ENCODE measurements at places on chromosomes 7 and 10. TPM values are rescaled to one million over a fixed set of nuclear protein-coding genes. Genes with fewer than 3 reads are reported as not detected.

Gene TAS2R40
- not detected for total RNA-seq

Gene ASB4
- 2.9 TPM for total RNA-seq

Gene MACC1
- total RNA-seq, result 7.1 TPM

Gene CYP17A1
- total RNA-seq, result not detected

Gene RPEL1
- not detected for total RNA-seq

DNA sequence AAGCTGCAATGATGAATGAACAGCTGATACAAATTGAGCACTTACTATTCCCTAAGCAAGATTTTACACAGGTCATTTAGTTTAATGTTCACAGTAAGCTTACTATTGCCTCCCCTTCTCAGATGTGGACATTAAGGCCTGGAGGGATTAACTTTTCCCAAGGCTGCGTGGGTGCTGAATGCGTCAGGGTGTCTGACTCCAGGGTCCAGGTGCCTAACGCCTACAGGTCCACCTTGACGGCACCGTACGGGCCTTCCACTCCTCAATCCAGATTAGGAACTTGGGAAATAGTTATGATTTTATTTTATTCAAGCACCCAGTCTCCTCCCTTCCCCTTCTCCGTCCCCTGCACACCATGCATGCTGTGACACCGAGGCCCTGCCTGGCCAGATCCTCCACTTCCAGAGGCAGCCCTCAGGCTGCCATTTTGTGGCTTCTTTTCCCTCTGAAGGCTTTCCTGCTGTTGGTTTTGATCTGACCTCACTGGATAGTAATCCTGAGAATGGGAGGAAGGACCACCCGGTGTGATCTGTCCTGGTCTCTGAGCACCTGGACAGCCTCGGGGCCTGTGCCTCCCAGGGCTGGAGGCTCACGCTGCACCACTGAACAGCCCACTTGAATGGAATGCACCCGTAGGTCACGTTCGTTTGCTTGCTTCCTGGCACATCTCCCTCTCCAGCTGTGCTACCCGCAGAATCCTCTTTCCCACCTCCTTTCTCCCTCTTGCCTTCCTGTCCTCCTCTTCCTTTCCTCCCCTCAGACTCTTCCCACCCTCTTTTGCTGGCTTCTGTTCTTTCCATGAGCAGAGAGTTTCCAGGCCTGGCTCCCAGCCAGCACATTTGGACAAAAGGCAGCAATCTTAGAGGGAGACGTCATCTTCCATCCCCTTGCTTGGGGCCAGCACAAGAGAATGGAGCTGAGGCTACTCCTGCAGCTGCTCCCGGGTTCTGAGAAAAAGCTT is 14.4 kb downstream of the DENND2A start:
- peak; percentile 98 for DNase-seq

- DNase-seq, result no peak
Measured at GRCh38 chr7:135666846-135667245, 4.5 kb downstream of the STMP1 start.

DNA sequence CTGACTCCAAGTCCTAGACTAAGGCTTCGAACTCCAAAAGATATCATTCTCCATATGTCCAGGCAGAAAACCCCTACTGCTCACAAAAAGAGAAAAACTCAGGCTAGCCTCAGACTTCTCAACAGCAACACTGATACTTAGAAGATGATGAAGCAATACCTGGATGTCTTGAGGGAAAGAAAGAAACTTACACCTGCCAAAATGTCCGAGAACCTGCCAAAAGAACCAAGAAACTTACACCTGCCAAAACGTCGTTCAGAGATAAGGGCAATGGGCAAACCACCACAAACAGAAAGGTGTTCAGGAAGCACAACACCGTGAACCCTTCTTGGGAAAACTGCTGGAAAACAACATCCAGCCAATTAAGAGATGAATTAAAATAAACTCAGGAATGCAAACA is 15.3 kb downstream of the ABLIM1 start:
- no peak for DNase-seq

DNA sequence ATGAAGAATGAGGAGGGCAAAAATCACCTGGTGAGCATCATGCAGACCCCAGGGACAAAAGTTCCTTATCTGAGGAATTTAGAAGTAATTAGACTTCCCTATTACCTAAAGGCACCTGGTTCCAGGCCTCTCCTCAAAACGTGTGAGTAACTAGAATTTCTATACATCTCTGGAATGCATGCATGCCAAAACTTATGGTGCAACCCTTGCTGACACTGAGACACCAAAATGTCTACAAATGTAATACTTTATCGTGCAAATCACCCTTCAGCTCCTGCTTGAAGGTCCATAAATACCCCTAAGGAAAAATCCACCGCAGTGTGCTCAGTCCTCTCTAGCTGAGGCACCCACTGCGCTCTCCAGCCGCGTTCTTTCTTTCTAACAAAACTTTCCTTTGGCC is 84.2 kb downstream of the PAXIP1 start:
- DNase-seq, result no peak

DNA sequence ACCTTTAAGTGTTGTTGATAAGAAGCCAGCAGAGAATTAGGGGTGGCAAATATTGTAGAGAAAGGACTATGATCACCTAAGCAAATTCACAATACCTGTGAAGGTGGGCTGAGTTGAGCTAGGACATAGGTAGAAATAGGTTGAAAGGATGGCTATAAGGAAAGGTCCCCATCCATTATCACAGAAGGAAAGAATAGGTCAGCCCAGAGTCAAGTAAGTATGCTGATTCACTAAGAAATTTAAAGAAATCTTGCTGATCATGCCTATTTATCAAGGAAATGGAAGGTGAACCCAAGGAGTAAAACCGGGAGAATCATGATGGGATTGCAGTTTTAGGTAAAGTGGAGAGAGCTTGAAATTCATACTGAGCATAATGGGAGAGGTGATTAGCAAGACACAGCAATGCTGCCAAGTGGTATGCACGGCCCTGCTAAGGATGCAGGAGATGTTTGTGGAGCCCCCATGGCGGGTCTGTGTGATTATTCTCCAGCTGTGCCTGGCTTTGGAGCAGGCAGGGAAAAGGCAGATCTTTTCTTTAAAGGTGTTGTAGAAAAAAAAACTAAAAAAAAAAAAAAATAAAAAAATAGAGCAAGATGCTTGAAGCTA is 399.4 kb downstream of the PLXDC2 start:
- DNase-seq, result no peak

- no peak for DNase-seq
Measured at GRCh38 chr10:24494777-24495176, 228.9 kb downstream of the ARHGAP21 start.

DNA sequence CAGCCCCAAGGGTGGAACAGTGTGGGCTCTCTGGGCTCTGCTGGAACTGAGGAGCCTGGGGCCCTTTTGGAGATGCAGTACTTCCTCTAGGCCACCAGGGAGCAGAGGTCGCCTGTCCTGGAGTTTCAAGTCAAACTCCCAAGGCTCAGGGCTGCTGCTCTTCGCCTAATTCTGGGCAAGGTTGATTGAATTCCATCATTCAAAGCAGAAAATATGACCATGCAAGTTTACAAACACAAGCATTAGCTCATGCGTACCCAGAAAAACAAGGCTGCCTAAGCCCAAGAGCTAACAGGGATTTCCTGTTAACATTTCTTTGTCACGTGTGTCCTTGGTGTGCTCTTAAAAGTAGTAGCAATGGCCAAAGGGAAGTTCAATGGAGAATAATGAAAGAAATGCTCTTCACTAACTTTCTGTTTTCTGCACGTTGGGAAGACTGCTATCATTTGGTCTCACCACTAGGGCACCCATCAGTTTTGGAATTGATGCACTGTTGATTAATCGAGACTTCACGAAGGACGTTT is 20.1 kb downstream of the LDB3 start:
- peak; percentile 58 for DNase-seq

DNA sequence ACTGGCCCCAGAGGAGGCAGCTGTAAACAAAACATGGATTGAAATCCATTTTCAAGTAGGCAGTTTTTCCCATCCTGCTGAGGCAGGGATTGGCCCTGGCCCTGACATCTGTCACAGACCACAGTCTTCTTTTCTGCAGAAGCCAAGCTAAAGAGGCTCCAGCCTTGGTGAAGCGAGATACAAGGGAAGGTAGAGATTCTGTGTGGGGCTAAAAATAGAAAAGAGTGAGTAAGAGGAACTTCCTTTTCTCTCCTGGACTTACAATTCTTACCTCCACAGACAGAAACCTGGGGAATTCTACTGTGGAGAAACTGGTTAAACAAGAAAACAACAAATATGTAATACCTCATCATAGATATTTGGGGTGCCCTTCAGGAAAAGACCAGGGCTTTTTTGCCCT is 624.8 kb upstream of the FZD8 start:
- no peak for DNase-seq

GRCh38 chr10:113557424-113557862 is 4.6 kb downstream of the HABP2 start:
- peak; percentile 55 for DNase-seq
